ENCODE measurements at places on chromosomes 12 and 14.

DNA sequence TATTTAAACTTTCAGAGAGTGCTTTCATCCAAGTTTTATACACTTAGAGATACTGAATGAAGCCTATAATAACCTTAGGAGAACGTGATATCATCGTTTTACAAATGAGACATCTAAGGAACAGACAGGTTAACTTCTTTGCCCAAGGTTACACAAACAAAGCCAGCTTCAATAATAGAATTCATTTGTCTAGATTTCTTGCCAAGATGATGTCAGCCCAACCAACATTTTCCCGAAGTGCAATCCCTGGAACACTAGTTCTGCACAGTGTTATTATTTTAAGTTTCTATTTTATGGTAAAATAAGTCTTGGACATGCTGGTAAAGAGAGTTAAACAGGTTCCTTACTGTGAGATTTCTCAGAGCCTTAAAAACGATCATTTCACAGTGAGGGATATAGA is 174.6 kb downstream of the SLC25A21 start:
- DNase-seq, result no peak

DNA sequence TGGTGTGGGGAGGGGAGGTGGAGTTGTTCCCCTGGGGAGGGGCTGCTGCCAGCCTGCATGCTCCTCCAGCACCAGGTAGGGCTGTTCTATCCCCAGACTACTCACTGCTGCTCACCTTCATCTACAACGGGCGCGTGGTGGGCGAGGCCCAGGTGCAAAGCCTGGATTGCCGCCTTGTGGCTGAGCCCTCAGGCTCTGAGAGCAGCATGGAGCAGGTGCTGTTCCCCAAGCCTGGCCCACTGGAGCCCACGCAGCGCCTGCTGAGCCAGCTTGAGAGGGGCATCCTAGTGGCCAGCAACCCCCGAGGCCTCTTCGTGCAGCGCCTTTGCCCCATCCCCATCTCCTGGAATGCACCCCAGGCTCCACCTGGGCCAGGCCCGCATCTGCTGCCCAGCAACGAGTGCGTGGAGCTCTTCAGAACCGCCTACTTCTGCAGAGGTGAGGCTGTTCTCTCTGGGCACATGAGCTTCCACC is 3.5 kb downstream of the IRF9 start:
- no peak for DNase-seq

DNA sequence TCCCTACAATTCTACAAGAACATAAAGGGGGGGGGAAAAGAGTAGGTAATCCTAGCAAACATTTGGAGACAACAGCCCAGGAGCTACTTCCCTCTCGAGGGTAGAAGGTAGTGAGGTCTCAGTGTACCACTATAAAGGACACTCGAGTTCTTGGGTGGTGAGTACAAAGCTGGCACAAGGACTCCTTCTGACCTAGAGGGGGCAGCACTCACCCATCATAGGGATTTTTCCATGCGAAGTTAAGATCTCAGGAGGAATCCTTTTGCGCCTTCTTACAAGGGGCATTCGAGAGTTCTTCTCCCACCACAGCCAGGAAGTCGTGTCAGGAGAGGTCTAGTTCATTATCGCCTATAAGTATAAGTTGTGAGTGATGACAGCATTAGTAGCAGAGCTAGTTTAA is 200.2 kb upstream of the RBM19 start:
- DNase-seq, result no peak

GRCh38 chr12:95216711-95217376 is 423 bp downstream of the FGD6 start:
- no peak for DNase-seq

DNA sequence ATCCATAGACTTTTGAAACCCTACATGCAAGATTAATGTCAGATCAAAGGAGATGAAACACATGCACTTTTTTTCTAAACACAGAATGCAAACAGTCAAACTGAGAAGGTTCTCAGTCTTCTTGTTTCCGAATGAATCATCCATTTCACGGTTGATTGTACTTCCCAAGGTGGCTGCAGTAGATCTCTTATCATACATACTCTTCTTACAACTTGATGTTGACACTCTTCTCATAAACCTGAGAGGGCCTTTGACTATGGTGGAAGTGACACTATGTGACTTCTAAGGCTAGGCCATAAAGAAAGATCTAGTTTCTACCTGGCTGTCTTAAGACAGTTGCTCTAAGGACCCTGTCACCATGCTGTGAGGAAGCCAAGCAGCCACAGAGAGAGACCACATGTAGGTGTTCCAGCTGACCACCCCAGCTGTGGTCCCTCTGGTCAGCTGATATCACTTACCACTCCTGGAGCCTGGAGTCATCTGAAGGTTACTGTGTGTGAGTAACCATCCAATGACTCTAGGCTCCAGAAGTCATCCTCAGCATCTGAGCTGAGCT is 67.2 kb upstream of the HMGA2 start:
- DNase-seq, result no peak

GRCh38 chr12:3145546-3146310 is 68.5 kb downstream of the TSPAN9 start:
- no peak for DNase-seq

GRCh38 chr12:79059557-79059956 is 195.0 kb downstream of the SYT1 start:
- no peak for DNase-seq

- DNase-seq, result peak; percentile 43
Measured at GRCh38 chr12:116672842-116673516, 64.9 kb downstream of the SPRING1 start.

GRCh38 chr12:130127532-130127911 is 34.7 kb upstream of the FZD10 start:
- no peak for DNase-seq

GRCh38 chr14:70317969-70318634 is 41.4 kb downstream of the COX16 start:
- DNase-seq, result no peak

- no peak for DNase-seq
Measured at GRCh38 chr12:92648242-92649031, 54.4 kb upstream of the PLEKHG7 start.

GRCh38 chr14:52241087-52241793 is 26.3 kb upstream of the PTGDR start:
- DNase-seq, result no peak

GRCh38 chr14:85566603-85567002 is 36.7 kb downstream of the FLRT2 start:
- no peak for DNase-seq

GRCh38 chr14:78967111-78967809 is 797.1 kb downstream of the NRXN3 start:
- DNase-seq, result no peak

- no peak for DNase-seq
Measured at GRCh38 chr14:59277659-59278058, 89.2 kb downstream of the DAAM1 start.

- no peak for DNase-seq
Measured at GRCh38 chr12:1882850-1883470, 35.5 kb downstream of the CACNA2D4 start.

DNA sequence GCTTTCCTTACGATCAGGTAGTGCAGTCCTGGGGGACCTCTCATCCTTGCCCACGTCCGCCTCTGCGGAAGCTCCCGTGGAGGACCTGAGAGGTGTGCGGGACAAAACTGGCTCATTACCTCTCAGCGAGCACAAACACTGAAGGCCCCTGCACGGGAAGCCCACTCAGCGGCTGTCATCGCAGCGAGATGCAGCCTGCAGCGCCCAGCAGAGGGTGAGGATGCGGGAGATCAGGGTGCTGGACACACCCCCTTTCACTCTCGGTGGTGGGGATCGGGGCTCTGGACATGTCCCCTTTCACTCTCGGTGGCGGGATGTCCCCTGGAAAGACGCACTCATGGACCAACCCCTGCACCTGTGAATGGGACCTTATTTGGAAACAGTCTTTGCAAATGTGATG is 111.6 kb downstream of the PIWIL1 start:
- no peak for DNase-seq

- DNase-seq, result no peak
Measured at GRCh38 chr14:89418976-89419375, 1.9 kb upstream of the FOXN3 start.

Data from activated naive CD8-positive, alpha-beta T cell treated with anti-CD3 and anti-CD28 coated beads, Interleukin-2, amount 10 ng/mL, durations not matched to agents 7 days and 5 days (primary cell).